Stimulated activated CD8-positive, alpha-beta memory T cell treated with anti-CD3 and anti-CD28 coated beads, Interleukin-2, amount 100 ng/mL, for 1 hour (primary cell): ENCODE measurements at places on chromosomes 5 and 9.

DNA sequence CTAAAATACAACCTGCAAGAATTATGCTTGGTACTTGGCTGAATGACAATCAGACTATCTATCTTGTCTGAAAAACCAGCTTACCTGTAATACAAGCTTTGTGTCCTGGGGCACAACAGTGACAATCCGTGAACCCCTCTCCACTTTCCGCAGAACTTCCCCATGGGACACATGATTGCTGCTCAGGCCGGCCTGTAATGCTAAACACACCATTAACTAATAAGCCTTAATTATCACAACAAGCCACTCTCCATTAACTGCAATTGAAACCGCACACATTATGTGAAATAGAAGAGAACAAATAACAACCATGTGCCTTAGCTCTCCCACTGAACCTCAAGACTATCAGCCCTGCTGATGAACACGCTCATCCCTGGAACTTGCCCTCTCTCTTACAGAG lies 33.7 kb downstream of the ELP1 start:
- no peak for DNase-seq

DNA sequence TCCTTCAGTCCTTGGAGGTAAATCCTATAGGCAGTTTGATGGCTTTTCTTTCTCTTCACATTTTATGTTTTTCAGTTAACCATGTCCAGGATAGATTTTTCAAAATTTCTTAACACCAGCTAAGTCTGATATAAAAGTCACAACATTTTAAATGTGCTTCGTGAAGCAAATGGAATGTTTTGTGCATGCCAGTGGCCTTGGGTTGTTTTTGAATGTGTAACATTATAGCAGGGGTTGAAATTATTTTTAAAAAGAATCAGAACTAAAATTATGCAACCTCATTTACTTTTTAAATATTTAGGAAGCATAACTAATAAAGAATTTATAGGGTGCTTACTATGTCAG lies 201.1 kb downstream of the ARHGEF28 start:
- DNase-seq, result no peak

DNA sequence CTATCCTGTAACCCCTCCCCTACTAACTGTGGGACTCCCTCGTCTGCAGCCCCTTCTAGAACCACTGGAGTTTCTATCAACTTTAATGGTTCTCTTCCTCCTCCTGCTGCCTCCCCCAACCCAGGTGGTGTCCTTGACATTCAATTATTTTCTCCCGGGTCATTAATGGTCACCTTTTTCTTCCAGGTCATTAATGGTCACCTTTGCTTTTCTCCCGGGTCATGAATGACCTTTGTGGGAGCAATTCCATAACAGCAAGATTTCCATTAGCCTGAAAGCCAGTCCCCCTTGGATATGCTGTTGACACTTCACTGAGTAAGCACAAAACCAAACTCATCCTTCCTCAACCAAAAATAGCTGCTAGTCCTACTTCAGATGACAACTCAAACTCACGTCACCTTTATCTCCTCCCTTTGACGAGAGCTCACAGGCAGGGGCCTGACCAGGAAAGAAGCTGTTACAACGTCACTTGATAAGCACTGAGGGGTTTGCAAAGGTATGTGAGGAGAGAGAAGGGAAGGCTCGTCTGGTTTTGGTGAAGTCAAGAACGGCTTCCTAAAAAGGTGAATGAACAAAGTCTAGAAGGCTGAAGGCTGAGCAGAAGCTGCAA lies 10.9 kb downstream of the CCDC127 start:
- DNase-seq, result no peak

DNA sequence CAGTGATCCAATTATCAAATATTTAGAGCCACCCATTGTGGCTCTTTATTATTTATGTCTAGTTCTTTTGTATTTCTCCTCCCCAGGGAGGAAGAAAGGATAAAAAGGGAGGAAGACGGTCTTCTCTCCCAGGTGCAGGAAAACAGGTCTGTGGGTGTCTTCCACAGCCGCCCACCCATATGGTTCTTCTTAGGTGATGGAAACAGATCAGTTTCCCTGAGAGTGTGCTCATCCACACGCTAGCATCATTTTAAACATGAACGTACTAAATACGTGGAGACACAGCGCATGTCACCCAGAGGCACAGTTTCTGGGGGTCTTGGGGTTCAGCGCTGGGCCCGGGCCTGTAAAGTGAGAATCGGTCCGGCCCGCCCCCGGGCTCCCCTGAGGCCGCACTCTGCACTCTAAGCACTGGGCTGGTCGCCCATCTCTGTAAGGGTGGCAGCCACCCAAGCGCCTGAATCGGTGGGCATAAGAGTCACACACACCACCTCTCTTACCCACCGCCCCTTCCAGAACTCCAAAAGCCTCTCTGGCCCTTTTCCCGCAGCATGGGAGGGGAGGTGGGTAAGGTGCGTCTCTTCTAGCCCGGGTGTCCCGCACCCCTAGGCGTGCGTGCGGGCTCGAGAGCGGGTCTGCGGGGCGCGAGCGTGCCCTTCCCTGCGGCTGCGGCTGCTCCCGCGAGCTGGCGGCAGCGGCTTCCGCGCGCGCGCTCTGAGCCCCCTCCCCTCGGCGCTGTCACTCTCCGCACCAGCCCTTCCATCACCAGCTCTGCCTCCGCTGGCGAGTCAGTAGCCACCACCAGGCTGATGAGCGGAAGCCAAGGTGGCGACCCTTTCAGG lies 1.3 kb downstream of the PTCH1 start:
- DNase-seq, result no peak
